GM12864 (cell line): ENCODE measurements at places on chromosomes 4 and X.

- peak; percentile 66 for DNase-seq
These were observed 114.3 kb downstream of the GABRB1 start for GRCh38 chr4:47145630-47146029.

GRCh38 chr4:185915817-185916216 is 103.8 kb upstream of the SORBS2 start:
- DNase-seq: no peak

GRCh38 chr4:98210281-98210680 is 50.9 kb upstream of the RAP1GDS1 start:
- no peak for DNase-seq

- DNase-seq: no peak
These were observed 255.5 kb downstream of the LDB2 start for GRCh38 chr4:16642897-16643296.

- DNase-seq: no peak
These were observed 42.3 kb downstream of the NALF2 start for GRCh38 chrX:69546417-69546816.

DNA sequence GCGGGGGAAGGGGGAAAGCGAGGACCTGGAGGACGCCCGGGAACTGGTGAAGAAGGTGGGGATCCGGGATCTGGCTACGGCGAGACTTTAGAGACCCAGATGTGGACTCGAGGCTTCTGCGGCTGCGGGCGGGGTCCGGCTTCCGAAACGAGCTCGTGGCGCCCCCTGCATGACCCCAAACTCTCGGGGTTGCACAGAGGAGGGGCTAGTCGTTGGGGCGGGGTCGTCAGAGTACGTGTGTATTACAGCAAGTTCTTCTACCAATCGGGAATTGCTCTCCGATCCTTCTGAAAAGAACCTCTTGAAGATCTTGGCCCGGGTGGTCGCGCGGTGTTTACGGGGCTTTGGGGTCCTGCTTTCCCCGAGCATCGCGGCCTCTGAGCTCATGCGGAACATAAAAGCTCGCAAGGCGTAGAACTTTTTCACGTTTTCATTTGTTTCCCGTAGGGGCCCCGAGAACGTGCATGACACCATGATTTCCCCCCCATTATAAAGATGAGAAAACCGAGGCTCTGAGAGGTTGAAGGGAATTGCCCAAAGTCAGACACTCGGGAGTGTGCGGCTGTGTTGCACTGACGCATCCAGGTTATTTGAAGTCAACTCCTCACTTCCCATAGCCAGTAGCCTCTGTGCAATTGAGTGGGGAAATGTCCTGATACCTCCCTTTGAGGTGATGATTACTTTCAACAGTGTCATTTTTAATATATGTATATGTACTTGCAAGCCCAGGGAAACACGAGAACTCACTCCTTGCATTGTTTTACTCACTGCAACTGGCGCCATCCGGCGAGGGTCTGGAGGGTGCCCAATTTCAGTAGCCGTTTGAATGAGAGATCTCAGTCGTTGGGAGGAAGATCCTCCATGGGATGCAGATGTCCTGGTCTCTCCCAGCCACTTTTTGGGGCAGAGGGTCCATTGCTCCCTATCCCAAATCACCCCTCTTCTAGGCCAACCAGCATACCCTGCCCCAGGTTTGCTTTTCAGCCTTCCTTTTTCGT is at the start of gene BEND4:
TSS of gene BEND4 (minus strand) at position 149 of the 998 bp plus-strand sequence. CDS start 512 bp downstream, outside the sequence.
- DNase-seq: no peak

DNA sequence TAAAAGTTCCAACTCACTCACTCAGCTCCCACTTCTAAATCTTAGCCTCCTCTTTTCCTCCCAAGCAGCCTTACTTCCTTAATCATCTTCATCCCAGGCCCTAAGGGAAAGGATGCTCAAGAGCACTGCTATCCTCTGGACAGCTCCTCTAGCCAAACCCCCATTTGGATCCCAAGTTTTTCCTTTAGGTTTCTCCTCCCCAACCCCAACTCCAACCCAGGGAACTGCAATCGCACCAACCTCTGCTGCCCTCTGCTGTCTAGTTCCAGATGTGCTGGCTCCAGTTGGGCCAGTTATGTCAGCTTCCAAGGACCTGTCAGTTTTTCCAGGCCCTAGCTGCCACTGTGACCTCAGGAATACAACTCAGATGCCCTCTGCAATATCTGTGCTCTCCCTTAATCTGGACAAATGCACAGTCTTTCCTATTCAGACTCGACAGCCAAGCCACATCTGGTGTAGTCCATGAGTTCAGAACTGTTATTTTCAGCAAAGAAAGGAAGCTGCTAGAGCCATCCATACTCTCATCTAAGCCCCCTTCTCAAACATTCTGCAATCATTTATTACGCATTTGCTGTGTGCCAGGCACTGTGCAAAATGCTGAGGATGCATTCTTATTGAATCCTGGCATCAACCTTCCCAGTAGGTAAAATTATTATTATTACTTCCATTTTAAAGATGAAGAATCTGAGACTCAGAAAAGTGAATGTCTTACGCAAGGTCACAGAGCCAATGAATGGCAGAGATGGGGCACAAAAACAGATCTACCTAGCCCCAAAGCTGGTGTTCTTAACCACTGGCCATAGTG is 12.3 kb upstream of the XPNPEP2 start:
- no peak for DNase-seq

DNA sequence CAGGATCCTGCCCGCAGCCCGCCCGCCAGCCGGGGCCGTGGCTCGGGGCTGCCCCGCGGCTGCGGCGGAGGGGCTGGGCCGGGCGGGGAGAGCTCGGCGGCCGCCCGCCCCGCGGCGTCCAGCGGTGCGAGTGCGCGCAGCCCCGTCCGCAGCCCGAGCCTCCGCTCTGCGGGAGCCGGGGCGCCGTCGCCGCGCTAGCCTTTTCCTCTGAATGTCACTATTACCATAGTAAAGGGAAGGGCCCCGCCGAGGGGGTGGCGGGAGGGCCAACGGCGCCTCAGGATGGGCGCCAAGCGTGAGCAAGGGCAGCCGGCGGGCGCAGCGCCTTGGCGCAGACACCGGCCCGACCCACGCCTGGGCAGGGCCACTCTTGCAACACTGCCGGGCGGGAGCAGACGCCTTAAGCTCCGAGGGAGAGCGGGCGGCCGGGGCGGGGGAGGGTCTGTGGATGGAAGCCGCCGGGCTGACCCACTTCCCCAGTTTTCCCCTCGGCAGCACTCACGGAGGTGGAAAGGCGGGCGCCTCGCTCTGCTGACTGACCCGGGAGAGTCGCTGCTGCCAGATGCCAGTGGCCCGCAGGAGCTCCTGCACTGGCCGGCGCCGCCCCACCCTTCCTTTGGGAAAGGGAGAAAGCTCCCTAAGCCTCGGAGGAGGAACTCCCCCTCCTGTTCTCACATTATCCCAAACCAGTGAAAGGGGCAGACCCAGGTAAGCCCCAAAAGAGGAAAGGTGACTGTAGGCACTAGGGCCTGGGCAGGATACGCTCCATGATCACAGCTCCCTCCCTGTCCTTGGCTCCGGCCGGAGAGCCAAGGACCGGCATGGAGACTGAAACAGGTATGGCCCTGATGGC is 329.4 kb downstream of the HNRNPD start:
- DNase-seq: no peak

GRCh38 chr4:140940589-140940988 is 184.4 kb upstream of the TBC1D9 start:
- DNase-seq: no peak

- DNase-seq: no peak
These were observed 59.9 kb downstream of the HHIP start for GRCh38 chr4:144705601-144706590.

DNA sequence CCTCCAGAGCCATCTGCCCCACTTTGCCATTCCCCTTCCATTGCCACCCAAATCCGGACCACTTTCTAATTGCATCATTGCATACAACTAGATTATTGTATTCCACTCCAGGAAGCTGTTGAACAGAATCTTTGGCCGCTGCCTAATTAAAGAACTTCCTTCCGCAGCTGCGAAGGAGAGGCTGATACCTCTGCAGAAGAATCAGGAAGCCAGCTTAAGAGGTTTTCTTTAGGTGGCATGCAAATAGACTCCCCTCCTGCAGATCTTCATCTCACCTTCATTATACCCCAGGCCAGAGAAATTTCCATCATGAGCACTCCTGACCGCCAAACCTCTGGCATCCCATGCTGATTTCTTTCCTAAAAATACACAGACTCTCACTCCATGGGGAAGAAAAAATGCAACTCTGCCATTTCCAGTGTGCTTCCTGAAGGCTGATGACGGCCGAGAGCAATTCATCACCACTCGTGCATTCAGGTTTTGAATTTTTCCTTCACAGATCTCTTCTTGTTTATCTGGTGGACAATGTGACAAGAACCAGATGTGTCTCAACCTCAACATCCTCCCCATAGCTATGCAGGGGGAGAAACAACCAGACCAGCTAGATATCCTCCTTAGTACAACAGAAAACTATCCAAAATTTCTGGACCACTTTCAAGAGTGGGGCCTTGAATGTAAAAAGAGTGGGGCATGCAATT is 31.2 kb downstream of the LGI2 start:
- DNase-seq: no peak

DNA sequence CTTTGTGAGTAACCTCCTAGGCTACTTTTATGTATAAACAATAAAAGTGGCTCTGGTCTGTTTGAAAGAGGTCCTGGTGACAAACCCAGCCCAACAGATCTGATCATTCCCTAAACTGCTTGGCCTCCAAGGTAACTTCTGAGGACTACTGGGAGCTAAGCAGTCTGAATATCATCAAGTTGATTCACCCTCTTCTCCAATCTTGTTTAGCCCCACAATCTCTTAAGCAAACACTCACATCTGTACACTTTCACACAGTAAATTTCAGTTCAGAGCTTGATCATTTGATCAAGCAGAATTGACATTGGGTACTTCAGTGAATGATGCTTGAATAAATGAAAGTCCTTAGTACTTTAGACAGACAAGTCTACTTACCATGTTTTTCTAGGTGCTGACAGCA is 74.7 kb downstream of the HCCS start:
- DNase-seq: no peak

- DNase-seq: no peak
These were observed 14.3 kb downstream of the TENM3 start for GRCh38 chr4:182257503-182257902.
